ENCODE measurements at places on chromosomes 2 and 18. TPM values are rescaled to one million over a fixed set of nuclear protein-coding genes. Genes with fewer than 3 reads are reported as not detected.

The ZDBF2 gene
- total RNA-seq: 12.4 TPM

The GREB1 gene
- total RNA-seq: 0.26 TPM

The FSIP2 gene
- under 0.01 TPM for total RNA-seq

The CROCC2 gene
- total RNA-seq: not detected

The FZD7 gene
- 0.22 TPM for total RNA-seq

The RPRM gene
- total RNA-seq: not detected

The MROH2A gene
- not detected for total RNA-seq
